ENCODE measurements at places on chromosomes 2 and 18.

DNA sequence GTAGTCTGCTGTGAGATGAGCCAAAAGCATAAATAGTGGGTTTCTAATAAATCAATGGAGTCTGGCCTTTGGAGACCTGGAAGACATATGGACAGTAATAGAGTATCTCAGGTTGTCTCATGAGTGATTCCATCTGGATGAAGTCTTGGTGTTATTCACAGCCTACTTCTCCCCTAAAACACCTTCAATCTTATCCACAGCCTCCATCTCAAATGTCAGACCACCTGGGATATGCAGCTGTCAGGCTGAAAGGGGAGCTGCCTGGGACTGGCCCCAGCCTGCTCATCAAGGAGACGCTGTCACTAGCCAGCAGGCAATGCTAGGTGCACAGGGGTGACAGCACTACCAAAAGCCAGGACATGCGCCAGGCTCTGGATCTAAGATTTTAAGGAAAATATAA, 684.0 kb upstream of the ZEB2 start:
- DNase-seq = no peak

DNA sequence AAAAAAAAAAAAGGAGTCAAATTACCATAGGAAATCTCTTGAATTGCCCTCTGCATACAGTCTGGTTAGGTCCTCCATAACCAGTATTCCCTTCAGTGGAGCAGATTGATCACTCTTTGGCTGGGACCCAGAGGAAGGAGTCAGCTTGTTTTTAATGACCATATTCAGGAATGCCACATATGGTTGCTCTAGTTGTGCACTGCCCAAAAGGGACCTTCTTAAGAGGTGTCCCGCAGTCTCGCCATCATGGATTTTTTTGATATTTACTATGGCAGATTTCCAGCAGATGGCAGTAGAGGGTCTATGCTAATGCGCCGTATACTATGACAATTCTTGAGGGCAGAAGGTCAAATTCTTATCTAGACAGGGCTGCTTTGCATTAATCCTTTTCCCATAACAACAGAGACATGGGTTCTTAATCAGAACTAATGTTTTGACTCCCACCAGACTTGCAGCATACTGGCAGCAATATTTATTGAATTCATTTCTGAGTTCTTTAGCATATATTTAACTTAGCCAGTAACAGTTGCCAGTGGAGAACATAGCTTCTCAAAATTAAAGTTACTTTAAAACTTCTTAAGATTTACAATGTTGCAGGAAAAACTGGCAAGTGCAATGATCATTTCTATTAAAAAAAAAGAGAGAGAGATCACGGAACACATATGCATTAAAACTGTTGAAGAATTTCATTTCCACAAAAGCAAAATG, 31.8 kb upstream of the INPP4A start:
- DNase-seq = peak; percentile 29

- DNase-seq = no peak
Observed at GRCh38 chr2:130896813-130897212, 60.1 kb downstream of the ARHGEF4 start.

GRCh38 chr2:241857041-241857541, 1.6 kb downstream of the PDCD1 start:
- DNase-seq = no peak

GRCh38 chr2:12428324-12428723, 288.4 kb upstream of the TRIB2 start:
- no peak for DNase-seq

Measured in GM19239 (cell line).